ENCODE measurements at places on chromosomes 5 and 9. TPM values are rescaled to one million over a fixed set of nuclear protein-coding genes. Genes with fewer than 3 reads are reported as not detected.

DNA sequence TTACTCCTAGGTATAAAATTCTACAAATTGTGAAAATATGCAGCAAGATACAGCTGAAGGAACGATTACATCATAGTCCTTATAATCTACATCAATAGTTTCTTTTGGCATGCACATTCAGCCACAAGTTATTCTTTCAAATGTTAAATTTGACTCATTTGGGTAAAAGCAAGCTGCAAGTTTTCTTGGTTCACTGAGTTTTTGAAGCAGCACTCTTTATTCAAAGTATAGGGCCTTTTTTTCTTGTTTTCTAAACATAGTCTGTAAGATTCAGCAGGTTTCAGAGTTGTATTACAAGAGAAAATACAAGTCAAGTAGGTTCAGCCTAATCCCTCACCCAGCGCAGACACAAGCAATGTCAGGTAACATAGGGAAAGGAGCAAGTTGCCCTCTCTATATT, 981.5 kb downstream of the PTPRD start:
- no peak overlapping the region for H3K4me3 ChIP-seq
- no peaks in the 10 kb centered on the region for H3K4me1 ChIP-seq
- no peak for DNase-seq
- H3K36me3 ChIP-seq: no peaks in the 10 kb centered on the region
- no peaks in the 10 kb centered on the region for H3K27me3 ChIP-seq

DNA sequence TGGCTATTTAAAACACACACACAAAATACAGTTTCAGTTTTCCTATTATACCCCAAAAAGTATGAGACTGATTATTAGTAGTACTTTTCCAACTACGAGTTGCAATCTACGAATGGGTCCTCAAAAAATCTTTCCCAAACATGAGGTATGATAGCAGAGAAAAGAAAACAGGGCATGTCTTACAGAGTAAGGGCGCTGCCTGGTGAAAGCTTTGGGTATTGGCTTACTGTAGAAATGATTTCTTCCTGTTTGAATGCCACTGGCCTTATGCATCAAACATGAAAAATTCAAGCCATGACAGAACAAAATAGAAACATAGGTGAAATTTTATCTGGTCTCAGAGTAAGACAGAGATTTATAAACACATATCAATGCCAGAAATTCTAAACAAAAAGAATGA, 448.0 kb downstream of the SPOCK1 start:
- H3K4me1 ChIP-seq: no peaks in the 10 kb centered on the region
- no peak overlapping the region for H3K27ac ChIP-seq
- no peak overlapping the region for H3K4me3 ChIP-seq
- no peaks in the 10 kb centered on the region for H3K36me3 ChIP-seq
- DNase-seq: no peak

DNA sequence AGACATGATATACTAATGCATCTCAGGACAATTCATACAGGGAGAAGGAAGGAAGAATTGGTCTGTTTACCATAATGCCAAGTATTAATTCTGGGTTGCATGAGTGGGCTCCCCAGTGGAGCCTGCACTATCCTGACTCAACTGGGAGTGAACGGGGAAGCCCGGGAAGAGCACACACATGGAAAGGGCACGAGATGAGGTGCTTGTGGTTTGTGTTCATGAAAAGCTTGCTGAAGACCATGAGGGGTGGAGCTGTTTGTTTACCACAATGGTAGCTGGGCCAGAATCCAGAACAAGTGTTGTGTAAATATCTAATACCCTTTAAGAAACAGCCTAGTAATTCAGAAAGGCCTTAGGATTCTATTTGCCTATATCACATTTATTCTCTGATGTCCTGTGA, 44.6 kb downstream of the POC5 start:
- no peak overlapping the region for H3K4me3 ChIP-seq
- DNase-seq: no peak
- H3K4me1 ChIP-seq: peaks cover 23% of the 10 kb centered on the region

DNA sequence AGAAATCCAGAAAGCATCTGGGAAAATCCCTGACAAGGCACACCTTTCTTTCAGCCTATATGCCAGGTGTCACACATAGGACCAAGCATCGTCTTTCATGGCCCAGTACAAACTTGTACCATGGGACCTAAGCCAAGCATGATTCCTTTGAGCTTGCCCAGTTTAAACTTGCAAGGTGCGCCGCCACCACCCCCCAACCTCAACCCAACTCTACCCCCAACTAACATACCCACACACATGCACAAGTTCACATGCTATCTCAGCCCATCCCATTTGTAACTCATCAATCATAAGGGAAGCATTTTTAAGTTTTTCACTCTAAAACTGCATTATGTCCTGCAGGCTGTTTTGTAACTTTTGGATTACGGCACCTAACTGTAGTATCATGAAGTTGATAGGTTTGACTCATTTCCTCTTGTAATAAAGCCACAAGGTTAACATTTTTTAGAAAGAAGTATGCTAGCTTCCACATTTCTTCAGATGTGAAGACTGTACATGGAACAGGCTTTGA, 145.9 kb upstream of the FST start:
- H3K4me3 ChIP-seq: no peak overlapping the region
- H3K4me1 ChIP-seq: no peaks in the 10 kb centered on the region

- peaks cover 31% of the 10 kb centered on the region for H3K4me1 ChIP-seq
- no peak for DNase-seq
- peaks cover 9% of the 10 kb centered on the region for H3K27me3 ChIP-seq
- no peak overlapping the region for H3K27ac ChIP-seq
- H3K36me3 ChIP-seq: no peaks in the 10 kb centered on the region
- H3K4me3 ChIP-seq: no peak overlapping the region
Observed at GRCh38 chr5:142363619-142363963, 38.8 kb upstream of the SPRY4 start.

DNA sequence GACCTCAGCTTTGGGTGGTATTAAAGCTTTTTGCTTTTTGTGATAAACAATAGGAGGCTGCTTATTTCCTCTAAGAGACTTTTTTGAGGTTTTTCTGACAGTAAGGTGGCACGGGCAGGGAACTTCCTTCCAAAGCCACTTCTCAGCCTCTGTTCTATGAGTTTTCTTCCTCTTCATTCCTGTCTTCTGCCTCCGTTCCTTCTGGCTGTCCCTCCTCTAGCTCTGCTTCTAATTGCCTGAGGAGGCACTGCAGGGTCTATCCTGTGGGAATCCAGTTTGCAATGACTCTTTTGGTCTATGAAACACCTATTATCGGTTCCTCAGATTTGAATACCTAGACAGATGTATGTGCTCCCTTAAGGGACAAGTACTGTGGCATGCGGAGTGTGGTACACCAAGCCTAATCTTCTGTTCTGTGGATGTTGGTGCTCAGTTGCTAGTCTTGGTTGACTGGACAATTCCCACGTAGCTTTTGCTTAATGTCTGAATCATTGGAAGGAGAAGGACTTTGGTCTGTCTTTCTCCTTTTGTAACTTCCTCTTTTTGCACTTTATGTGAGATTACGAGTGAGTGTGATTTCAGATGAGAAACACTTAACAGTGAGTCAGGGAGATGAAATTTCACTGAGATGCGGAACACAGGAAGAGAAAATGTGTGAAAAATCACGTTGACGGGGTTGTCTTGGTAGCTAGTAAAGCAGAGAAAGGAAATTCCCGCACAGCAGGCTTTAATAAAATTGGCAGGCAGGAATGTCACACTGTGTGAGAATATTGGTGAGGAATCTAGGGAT, 305.2 kb downstream of the EFNA5 start:
- H3K27me3 ChIP-seq: peaks cover 3% of the 10 kb centered on the region
- no peak overlapping the region for H3K4me3 ChIP-seq
- no peak for DNase-seq
- no peaks in the 10 kb centered on the region for H3K36me3 ChIP-seq
- H3K27ac ChIP-seq: no peak overlapping the region

DNA sequence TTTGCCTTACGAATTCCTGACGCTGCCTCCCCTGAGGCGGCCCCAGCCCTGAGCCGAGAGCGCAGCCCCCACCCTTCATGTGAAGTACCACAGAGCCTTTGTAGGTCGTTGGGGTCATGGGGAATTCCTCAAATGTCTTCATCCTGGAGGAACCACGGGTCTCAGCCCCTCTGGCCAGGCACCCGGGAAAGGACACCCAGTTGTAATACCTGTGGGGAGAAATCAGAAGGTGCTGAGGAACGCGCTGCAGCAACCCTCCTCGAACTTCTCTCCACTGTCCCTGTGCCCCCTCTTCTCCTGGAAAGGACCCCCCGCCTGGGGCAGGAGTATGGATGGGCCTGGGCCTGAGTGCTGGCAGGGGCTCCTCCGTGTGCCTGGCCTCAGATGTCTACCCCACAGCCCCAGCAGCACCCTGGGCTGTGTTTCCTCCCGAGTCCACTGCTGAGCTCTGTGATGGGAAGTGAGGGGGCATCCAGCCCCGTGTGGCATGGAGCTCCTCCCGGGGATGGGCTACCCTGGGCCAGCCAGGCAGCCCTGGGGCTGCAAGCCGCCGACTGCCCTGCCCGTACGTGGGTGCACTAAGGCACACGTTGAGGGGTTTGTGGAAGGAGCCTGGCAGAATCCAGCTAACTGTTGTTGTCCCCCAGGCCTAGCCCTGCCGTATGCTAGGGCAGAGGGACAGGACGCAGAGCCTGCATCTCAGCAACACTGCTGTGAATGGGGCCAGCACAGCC, 18.7 kb upstream of the SCGB3A1 start:
- DNase-seq: no peak
- H3K4me1 ChIP-seq: peaks cover 1% of the 10 kb centered on the region
- H3K36me3 ChIP-seq: no peaks in the 10 kb centered on the region
- H3K27ac ChIP-seq: no peak overlapping the region

- DNase-seq: no peak
- peaks cover 2% of the 10 kb centered on the region for H3K27me3 ChIP-seq
- H3K4me1 ChIP-seq: no peaks in the 10 kb centered on the region
- no peak overlapping the region for H3K27ac ChIP-seq
Observed at GRCh38 chr9:4226331-4227250, 73.3 kb downstream of the GLIS3 start.

GRCh38 chr5:15183520-15183919, 311.9 kb upstream of the ANKH start:
- no peak overlapping the region for H3K27ac ChIP-seq
- no peaks in the 10 kb centered on the region for H3K4me1 ChIP-seq
- H3K27me3 ChIP-seq: no peaks in the 10 kb centered on the region
- H3K4me3 ChIP-seq: no peak overlapping the region

GRCh38 chr5:122789461-122790171, 14.7 kb downstream of the SNX2 start:
- H3K4me1 ChIP-seq: no peaks in the 10 kb centered on the region
- H3K4me3 ChIP-seq: no peak overlapping the region
- no peak overlapping the region for H3K27ac ChIP-seq
- no peak for DNase-seq

- no peaks in the 10 kb centered on the region for H3K4me1 ChIP-seq
- H3K4me3 ChIP-seq: no peak overlapping the region
- no peak overlapping the region for H3K27ac ChIP-seq
- no peak for DNase-seq
Observed at GRCh38 chr9:90546200-90546599, 96.4 kb downstream of the DIRAS2 start.

- H3K36me3 ChIP-seq: no peaks in the 10 kb centered on the region
- H3K4me1 ChIP-seq: no peaks in the 10 kb centered on the region
Observed at GRCh38 chr9:16637218-16637617, 233.3 kb downstream of the BNC2 start.

- peaks cover 18% of the 10 kb centered on the region for H3K27me3 ChIP-seq
- peak; percentile 71 for DNase-seq
- H3K4me3 ChIP-seq: no peak overlapping the region
- no peaks in the 10 kb centered on the region for H3K36me3 ChIP-seq
Observed at GRCh38 chr5:127313847-127314473, 23.4 kb downstream of the MEGF10 start.

ZNF484 gene
- 13.0 TPM for total RNA-seq

IL11RA gene
- 68.5 TPM for total RNA-seq

PPP3R2 gene
- total RNA-seq: not detected

FCN2 gene
- total RNA-seq: not detected

CA9 gene
- total RNA-seq: not detected

GNA14 gene
- total RNA-seq: not detected

IDNK gene
- total RNA-seq: 7.2 TPM

Data from activated CD4-positive, alpha-beta T cell treated with anti-CD3 and anti-CD28 coated beads, Interleukin-2, amount 10 ng/mL, durations not matched to agents 7 days and 5 days (primary cell).